AG08396 (cell line): ENCODE measurements at places on chromosomes 5 and 9.

- no peak for DNase-seq
Measured at GRCh38 chr9:124674651-124675050, 96.5 kb downstream of the NR6A1 start.

DNA sequence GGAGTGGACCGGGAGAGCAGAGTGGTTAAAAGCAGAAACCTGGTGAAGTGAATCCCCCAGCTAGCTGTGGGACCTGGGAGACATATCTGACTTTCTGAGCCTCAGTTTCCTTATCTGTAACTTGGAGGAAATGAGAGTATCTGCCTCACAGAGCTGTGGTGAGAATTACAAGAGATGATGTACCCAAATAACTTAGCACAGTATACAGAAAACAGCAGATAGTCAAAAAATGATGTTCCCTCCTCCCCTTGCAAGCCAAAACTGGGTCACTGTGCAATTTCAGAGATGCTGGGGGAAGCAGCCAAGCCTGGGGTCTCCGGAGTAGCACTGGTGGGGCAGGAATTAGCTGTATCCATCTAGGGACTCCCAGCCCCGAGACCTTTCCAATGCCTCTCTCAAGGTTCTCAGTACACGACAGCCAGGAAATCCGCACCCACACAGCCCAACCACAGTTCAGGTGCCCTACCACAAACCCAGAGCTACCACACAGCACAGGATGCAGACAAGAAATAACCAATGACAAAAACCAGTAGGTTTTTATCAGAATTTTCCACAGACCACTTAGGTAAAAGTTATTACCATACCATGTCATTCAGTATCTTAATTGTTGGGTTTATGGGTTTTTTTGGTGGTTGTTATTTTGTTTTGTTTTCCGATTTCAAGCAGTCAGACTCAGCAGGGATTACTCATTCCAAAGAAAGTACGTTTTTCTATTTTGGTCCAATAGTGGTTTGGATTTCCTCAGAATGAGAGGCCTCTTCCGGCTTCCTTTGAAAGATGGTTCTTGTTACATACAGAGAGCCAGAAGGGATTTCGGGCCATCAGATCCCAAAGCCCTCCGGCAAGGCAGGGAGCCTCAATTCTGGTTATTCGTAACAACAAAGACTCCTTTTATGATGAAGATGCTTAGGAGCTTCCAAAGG is 4.9 kb upstream of the HRH2 start:
- DNase-seq: no peak

DNA sequence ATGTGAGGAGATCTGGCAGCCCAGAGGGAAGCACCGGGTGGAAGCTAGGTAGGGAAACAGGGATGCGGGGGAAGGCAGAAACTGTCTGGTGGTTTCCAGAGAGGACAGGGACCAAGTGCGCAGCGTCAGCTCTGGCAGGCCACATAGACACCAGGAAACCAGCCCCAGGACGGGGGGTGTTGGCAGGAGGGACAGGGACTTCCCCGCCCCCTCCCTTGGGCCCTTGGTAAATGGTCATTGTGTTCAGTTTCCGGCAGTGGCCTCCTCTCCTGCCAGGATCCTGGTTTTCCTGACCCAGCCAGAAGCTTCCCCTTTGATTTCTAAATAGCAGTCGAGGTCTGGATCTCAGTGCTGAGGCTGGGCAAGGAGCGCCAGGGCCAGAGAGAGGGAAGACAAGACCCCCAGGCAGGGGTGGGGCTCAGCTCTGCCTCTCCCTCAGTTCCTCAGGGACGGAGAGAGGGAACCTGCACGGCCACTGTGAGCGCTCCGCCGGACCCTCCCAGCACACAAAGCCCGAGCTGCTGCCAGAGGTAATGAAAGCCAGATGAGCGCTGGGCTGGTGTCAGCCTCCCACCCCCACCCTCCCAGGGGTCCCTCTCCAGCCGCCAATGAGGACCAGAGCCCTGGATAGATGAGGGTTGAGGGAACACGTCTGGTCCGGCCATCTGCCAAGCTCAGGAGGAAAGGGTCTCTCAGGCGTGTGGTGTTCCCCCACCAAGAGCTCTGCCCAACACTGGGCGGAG is 1.8 kb downstream of the RALGDS start:
- no peak for DNase-seq

GRCh38 chr9:366620-367019 is 152.0 kb downstream of the DOCK8 start:
- DNase-seq: no peak

- no peak for DNase-seq
Measured at GRCh38 chr5:61472172-61472958, 140.3 kb downstream of the ZSWIM6 start.

GRCh38 chr5:125574491-125575044 is 828.1 kb upstream of the ZNF608 start:
- DNase-seq: no peak

- no peak for DNase-seq
Measured at GRCh38 chr9:79583952-79584654, 12.3 kb downstream of the TLE4 start.

GRCh38 chr5:127009784-127010183 is 20.6 kb downstream of the MARCHF3 start:
- no peak for DNase-seq

- no peak for DNase-seq
Measured at GRCh38 chr5:79853028-79853427, 138.0 kb downstream of the MTX3 start.

GRCh38 chr9:91361291-91362050 is at the start of gene AUH:
Gene AUH (minus strand): TSS chr9:91361918. CDS start chr9:91361889, 29 bp downstream.
- DNase-seq: peak; percentile 98

DNA sequence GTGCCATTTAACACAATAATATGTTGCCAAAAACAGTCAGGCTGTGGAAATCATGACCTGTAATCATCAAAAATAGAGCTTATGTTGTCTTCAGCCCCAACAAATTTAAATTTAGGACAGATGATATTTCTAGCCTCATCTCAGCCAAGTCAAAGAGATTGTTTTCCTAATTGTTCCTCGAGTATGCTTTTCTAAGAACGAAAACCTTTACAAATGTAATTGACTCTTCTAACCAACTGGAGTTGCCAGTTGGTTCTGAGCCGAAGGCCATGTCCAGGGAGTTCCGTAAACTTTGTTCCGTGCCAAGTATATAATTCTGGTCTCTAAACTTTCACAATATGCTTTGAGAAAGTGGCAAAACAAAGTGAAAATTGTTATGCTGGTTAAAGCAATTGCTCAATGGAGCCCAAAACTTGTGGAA is 160.8 kb downstream of the CEMIP2 start:
- DNase-seq: no peak

DNA sequence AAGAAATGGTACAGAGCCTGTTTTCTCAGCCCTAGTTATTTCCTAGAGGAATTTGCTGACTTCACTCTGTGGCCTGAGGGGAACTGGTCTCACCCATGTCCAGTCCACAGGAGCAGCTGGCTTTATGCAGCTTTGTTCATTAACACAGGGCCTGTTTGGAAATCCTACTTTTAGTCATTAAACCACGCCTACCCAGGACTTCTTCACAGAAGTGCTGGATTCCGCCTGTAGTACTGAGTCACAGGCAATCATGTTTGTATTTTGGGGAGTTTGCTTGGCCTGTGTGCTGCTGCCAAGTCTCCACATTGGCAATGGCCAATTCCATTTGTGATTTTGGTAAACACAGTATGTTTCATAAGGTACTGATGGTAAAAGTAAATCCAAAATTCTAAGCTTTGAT is 52.8 kb downstream of the CTNND2 start:
- DNase-seq: no peak

GRCh38 chr5:54909911-54910870 is 75.2 kb downstream of the ESM1 start:
- DNase-seq: no peak

- DNase-seq: no peak
Measured at GRCh38 chr9:125759764-125760129, 12.6 kb downstream of the PBX3 start.

DNA sequence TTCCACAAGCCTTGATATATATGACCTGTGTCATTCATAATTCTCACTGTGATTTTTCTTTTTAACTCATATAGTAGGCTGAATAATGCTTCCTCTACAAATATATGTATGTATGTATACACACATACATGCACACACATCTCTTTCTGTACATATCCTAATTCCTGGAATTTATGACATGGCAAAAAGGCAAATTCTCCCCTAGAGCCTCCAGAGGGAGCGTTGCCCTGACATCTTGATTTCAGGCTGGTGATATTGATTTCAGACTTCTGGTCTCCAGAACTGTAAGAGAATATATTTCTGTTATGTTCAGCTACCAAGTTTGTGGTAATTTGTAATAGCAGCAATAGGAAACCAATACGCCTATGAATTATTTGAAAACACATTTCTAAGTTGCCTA is 166.6 kb upstream of the GAS1 start:
- DNase-seq: no peak

DNA sequence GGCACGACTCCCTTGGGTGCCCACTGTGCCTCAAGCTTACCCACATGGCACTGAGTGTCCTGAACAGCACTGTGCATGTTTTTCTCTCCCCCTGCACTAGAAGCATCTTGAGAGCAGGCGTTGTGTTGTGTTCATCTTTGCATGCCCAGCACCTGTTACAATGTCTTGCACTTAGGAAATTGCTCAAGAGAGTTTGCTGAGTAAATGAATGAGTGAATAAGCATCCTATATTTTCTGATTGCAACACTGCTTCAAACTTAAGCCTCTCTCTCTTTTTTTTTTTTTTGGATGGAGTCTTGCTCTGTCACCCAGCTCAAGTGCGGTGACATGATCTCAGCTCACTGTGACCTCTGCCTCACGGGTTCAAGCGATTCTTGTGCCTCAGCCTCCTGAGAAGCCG is 94.5 kb downstream of the LMNB1 start:
- DNase-seq: no peak

DNA sequence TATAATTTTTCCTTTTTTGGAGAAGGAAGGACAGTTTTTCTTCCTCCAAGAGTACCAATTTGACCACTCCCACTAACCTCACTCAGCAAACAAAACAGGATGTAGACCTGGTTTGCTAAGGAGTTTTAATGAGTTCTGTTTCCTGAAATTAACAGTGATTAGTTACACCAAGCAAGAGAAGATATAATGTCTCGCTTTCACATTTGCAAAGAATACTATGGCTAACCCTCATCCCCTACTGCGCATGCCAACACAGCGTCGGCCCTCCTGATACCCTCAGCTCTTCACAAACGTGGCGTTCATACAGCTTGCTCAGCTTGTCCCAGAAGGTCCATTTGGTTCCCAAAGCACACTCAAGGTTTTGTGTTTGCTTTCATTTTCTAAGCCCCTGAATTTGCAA is 41.9 kb upstream of the IPPK start:
- DNase-seq: no peak

GRCh38 chr9:105539452-105539851 is 18.5 kb upstream of the FKTN start:
- no peak for DNase-seq

GRCh38 chr5:83401775-83402174 is 69.8 kb upstream of the VCAN start:
- no peak for DNase-seq

DNA sequence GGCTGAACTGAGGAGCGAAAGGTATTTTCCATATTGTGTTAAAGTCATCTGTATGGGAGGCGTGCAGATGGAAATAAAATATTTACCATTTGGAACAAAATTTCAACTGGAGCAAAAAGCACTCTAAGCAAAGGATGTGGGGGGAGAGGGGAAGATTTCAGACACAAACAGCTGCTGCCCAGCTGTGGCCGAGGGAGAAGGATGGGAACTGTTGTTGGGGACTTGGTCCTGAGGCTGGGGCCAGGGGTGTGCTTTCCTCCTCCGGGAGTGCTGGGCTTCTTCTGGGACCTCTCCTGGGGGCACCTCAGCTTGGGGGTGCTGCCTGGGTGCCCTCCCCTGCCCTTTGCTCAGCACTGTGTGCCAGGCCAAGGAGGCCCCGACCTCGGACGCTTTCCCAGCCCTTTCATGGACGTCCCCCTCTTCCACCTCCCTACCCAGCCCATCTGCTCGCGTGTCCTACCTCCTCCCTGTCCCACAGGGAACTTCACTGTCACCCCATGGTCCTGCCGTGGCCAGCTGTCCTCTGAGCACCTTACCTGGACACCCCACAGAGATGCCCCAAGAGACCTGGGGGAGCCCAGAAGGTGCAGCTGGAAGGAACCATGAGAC is 101.9 kb upstream of the COL5A1 start:
- DNase-seq: no peak

DNA sequence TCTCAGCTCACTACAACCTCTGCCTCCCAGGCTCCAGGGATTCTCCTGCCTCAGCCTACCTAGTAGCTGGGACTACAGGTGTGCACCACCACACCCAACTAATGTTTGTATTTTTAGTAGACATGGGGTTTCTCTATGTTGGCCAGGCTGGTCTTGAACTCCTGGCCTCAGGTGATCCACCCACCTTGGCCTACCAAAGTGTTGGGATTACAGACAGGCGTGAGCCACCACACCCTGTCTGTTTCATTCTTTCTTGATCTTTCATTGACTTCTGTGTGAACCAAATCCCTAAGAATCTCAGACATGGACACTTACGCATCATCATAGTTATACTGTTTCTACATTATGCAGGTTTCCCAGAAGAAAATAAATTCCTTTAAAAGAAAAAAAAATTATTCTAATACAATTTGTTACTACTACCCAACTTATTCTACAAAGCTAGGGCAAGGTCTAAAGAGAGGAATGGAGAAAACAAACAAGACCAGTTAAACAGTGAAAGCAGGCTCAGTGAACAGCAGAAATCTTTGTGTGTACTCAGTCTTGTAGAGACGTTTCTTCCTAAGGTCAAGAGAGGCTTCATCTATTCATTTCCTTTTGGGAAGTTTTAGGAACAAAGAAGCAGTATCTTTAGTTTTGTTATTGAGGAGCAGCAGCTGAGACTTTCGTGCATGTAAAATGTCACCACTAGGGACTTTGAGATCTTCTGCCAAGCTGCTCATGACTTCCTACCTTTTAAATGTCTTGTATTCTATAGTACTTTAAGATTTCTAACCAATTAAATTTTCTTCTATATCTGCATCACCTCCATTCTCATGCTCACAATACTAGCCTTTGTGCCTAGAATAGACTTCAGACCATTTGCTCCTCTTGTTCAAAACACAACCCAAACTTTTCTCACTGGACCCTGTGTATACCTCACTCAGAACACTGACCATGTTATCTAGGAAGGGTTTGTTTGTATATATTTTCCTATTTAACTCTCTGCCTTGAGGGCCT is 5.6 kb upstream of the HMGCR start:
- no peak for DNase-seq

GRCh38 chr9:135517407-135517822 is 3.8 kb upstream of the LCN1 start:
- DNase-seq: no peak

DNA sequence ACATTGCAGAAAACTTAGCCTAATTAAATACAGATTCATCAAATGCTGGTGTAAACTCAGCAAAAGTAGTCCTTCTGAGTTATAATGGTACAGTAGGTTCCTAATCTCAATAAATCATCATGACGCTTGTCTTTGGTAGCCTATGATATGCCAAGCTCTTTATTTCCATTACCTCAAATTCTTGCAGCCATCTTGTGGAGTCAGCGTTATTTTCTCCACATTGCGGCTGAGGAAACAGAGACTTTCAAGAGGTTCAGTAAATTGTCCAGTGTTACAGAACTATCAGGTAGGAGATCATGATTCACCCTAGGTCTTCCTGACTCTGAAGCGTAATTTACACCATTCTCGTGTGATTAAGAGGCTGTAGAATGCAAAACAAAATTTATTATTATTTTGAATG is 237.2 kb downstream of the PCSK5 start:
- DNase-seq: no peak

GRCh38 chr9:101399643-101399970 is 956 bp downstream of the ZNF189 start:
- DNase-seq: no peak

- no peak for DNase-seq
Measured at GRCh38 chr9:137255448-137256114, 454 bp downstream of the NELFB start.
